NCI-H187 (cell line): ENCODE measurements at places on chromosomes 5 and 9.

DNA sequence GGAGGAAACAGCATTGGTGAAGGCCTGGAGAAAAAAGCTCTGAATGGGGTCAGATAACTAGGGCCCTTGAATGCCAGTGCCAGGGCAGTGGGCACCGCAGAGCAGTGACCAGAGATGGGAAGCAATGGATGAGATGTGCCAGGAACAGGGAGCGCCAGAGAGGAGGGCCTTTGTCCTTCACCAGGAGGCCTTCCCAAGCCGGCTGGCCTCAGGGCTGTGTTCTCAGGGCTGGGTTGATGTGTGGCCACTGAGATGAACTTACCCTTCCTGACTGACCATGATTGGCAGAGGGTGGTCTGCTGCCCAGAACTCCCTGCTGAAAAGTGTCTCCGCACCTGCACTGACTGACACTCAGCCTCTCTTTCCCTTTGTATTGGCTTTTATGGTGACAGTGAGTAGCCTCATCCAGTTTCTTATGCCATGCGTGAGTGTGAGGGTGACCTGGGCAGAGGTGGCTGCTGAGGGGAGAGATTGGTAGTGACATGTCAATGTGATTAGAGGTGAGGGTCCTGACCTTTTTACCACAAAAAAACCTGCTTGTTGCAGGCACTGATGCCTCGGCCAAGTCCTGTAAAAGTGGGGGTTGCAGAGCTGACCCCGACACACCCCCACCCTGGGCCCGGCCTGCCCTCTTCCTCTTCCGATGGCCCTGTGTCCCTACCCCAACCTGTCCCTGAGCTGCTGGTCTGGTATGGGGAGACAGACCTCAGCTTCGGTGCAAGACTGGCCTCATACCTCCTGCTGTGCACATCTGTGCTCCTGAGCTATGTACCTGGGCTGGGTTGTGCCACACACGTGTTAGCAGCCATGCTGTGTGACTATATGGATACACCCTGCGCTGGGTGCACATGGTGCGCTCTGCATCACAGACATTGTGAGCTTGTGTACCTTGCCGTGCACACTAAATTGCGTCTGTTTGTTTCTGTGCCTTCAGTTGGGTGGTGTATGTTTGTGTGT, 57.1 kb upstream of the PSD2 start:
- no peak for DNase-seq

DNA sequence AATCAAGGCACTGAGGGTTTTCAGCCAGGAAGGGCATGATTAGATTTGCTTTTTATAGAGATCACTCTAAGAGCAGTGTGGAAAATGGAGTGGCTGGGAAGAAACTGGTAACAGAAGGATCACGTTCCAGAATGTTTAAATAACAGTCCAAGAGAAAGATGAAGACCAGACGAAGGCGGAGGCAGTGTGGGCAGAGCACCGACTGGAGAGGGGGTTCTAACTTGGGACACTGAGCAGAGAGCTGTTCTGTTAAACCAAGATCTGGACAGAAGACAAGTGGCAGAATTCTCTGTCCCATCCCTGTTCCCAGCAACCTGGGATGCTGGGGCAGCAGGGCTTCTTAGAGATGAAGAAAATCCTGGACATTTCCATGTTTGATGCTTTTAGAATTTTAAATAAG, 249.1 kb upstream of the NR4A3 start:
- no peak for DNase-seq

- DNase-seq: no peak
Measured at GRCh38 chr5:73205305-73205704, 32.3 kb downstream of the TMEM174 start.

DNA sequence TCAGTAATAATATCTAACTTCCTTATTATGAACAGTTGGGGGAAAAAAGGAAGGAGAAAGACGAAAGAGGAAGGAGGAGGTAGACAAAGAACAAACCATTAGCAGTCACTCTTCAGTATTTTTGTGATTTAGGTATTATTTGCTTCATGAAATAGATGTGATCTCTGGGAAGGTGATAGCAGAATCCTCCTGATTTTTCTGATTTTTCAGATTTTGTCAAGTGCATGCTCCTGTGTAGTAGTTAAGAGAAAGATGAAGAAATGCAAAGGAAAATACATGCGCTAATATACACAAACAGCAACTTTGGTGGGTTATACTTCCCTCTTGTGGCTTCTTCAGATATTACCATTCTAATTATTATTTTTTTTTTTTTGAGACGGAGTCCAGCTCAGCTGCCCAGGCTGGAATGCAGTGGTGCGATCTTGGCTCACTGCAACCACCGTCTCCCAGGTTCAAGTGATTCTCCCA, 31.6 kb downstream of the LMNB1 start:
- DNase-seq: no peak

DNA sequence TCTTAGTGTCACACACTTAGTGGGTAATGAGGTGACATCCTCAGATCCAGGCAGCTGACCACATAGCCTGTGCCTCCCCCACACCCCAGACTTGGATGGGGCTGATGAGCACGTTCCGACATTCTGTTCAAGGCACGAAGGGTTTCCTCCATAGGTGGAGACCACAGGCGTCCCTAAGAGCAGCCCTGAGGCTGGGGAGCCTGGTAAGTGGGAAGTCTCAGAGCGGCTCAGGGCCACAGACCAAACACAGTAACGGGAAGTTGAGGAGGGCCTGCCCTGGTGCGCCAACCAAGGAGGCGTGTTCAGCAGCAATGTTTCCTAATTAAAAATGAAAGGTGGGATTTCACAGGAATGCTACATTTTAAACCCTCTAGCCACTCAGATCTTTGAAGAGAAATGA, 102.3 kb upstream of the PHYKPL start:
- DNase-seq: no peak
